Mesenteric fat pad (tissue), 1 donor: ENCODE measurements at places on chromosomes 16 and 17. TPM values are rescaled to one million over a fixed set of nuclear protein-coding genes. Genes with fewer than 3 reads are reported as not detected.
A peak's percentile ranks its signal among the peaks of the same experiment; 100 is the strongest.

DNA sequence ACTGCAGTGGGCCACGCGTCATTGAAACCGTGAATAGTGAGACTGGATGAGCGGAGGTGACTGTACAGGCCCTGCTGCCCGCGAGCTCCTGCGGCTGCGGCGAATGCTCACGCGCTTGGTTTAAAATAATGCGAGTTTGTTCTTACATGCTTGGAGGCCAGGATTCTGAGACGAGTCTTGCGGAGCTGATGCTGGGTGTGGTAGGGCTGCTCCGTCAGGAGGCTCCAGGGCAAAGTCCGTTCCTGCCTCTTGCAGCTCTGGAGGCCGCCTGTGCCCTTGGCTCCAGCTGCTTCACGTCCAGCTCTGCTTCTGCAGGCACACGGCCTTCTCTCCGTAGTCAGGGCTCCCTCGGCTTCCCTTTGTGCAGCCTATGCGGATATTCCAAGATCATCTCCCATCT is 9.5 kb downstream of the ACSF3 start:
- DNase-seq, result no peak

The PDPR gene
- total RNA-seq, result 33.5 TPM

The CIBAR2 gene
- not detected for total RNA-seq

DNA sequence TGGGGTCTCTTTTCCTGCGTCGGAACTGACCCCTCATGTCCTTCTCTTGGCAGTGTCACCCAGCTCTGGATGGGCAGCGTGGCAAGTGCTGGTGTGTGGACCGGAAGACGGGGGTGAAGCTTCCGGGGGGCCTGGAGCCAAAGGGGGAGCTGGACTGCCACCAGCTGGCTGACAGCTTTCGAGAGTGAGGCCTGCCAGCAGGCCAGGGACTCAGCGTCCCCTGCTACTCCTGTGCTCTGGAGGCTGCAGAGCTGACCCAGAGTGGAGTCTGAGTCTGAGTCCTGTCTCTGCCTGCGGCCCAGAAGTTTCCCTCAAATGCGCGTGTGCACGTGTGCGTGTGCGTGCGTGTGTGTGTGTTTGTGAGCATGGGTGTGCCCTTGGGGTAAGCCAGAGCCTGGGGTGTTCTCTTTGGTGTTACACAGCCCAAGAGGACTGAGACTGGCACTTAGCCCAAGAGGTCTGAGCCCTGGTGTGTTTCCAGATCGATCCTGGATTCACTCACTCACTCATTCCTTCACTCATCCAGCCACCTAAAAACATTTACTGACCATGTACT is 13.2 kb downstream of the IGFBP4 start:
- no peak for DNase-seq

The GSG1L gene
- total RNA-seq, result not detected

- DNase-seq, result no peak
Observed at GRCh38 chr16:88552815-88553214, 17.4 kb upstream of the ZC3H18 start.

DNA sequence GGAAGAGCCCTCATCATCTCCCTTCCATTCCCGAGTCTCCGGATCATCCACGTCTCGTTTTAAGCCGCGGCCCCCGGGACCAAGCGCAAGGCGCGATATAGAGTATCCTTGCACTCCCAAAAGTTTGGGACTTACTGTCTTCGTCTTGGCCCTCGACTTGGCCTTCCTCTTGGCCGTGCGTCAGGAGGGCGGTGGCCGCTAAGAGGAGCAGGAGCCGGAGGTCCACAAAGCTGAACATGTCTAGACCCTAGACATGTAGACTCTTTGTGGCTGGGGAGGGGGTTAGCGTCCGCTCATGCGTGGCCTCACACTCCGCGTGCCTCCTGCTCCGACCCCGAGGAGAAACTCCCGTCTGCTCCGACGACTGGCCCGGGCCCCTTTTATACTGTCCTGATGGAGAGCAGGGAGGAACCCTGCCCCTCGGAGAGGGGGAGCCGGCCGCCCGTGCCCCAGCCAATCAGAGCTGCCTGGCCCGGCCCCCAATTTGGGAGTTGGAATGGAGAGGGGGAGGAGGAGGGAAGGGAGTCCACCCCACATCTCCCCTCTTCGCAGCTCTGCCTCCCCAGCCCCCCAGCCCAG is at the start of gene COL1A1:
TSS of gene COL1A1 (minus strand) at position 356 of the 579 bp plus-strand sequence. CDS start at position 238, 118 bp downstream.
- no peak for DNase-seq

The MEIOC gene
- total RNA-seq, result not detected

GRCh38 chr17:6191405-6192324 is 121.5 kb downstream of the WSCD1 start:
- DNase-seq, result peak; percentile 75

DNA sequence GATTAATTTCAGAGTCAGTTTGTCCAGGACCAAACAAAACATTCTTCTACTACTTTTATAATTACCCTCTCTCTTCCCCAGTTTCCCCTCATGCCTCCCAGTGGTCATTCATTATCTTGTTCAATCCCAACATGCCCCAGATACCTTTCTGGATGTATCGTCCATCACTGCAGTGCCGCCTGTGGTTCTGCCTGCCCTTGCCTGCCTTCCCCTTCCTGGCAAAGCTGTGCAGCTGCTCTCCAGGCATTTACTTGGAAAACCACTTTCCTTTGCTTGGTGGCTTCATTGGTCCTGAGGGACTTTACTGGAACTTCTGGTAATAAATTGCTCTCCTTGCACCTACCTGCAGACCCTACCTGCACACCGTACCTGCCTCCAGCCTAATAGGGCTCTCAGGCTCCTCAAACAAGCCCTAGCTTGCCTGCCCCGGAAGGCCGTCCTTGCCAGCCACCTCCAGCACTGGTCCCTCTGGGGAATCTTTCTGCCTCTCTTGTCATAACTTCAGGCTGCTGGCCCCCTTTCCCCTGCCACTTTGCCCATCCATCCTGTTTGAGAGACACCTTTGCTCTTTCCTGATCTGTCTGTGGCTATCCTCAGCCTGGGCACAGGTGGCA is 19.5 kb upstream of the MSI2 start:
- DNase-seq, result no peak

The NPB gene
- total RNA-seq, result not detected
